Thyroid gland (tissue), 4 donors: ENCODE measurements at places on chromosomes 6 and 20. TPM values are rescaled to one million over a fixed set of nuclear protein-coding genes. Genes with fewer than 3 reads are reported as not detected.

DNA sequence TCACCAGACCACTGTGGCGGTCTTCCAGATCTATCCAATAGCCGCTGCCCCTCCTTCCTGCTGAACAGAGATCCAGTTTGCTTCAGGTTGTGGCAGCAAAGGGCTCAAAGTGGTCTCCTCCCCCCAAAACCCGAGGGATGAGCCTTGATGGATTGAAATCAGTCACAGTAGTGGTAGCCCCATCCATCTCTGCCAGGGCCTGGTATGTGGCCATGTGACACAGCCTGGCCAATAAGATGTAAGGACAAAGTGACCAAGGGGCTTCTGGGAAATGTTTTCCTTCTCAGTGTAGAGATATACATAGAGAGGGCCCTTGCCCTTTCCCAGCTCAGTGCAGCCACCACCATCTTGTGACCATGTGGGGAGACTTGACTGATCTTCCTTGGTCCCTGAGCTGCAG, 4.1 kb upstream of the ARMC2 start:
- no peak for DNase-seq

GRCh38 chr6:18509871-18510643, 122.9 kb downstream of the RNF144B start:
- no peak for DNase-seq

DNA sequence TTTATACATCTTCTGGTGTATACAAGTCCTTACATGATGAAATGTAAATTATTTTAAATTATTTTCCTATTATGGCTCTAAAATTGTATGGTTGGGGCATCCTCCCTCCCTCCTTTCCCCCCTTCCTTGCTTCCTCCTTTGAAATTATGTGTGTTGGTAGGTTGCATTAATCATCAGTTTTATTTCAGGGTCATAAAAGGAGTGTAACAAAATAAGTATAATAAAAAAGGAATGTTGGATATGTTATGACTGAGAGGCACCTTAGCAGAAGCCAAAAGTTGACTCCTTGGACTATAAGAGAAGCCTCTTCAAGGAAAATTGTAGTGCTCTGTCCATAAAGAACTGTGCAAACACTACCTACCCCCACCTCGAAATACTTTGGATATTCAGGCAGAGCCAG, 46.6 kb upstream of the PTPRK start:
- no peak for DNase-seq

GRCh38 chr6:62285612-62286469, at the start of gene KHDRBS2:
TSS of gene KHDRBS2 (minus strand) at chr6:62286225.
- peak; percentile 97 for DNase-seq

DNA sequence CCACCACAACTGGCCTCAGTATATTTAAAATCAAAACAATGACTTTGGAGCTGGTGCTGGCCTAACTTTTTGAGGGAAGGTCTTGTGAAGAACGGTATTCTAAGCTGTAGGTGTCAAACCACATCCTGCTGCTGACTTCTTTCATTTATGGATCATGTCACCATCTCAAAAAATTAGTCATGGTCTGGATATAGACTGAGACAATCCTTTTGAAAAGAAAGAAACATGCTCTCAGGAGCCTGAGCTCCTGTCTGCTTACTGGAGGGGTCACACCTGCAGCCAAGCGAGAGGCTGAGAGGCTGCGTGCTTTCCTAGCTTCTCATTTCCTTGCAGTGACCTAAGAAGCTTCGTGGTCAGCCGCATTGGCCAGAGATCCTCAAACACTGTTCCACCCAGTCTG, 55.2 kb downstream of the TIAM2 start:
- DNase-seq: no peak

The PNLDC1 gene
- total RNA-seq: 2.0 TPM

The RHAG gene
- total RNA-seq: not detected
